Fibroblast of skin of back (primary cell): ENCODE measurements at places on chromosomes 5 and 9.

GRCh38 chr9:114516913-114517312 is 11.6 kb upstream of the WHRN start:
- DNase-seq, result peak; percentile 32

GRCh38 chr5:74625742-74626241 is 14.7 kb downstream of the ENC1 start:
- no peak for DNase-seq

- DNase-seq, result no peak
Measured at GRCh38 chr9:122340161-122340560, 30.7 kb upstream of the PTGS1 start.

DNA sequence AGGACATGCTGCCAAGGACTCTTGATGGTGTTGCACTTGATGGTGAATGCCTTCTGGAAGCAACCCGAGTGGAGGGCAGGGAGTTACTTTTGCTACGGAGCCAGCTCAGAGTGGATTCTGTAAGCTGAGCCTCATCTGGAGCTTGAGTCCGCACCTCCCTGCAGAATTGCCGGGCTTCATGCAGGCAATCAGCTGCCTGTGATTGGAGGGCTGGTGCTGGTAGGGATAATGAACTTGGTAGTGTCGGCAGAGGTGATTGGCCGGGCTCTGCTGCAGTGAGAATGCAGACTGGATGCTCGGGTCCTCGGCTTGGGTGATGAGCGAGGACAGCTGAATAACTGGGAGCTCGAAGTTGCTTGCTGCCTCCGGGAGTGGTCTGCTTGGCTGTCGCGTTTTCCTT is 23.1 kb downstream of the SLC25A25 start:
- peak; percentile 78 for DNase-seq

GRCh38 chr9:113570749-113571711 is 107.5 kb downstream of the RGS3 start:
- no peak for DNase-seq

DNA sequence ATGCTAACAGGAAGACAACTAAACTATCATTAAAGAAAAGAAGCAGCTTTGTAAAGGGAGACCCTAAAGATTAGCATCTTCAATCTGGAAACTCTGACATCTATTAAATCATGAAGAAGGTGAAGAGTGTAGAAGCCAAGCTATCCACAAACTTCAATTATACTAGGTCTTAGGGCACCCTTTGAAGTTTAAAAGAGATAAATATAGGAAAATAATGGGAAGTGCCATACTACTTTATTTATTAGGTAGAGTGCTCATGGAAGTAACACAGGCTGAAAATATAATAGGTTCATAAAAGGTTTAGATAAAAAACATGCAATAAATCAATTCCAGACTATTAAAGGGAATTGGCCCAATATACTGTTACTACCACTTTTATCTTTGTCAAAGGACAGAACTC is 19.9 kb downstream of the CDH10 start:
- DNase-seq, result no peak
